ENCODE measurements at places on chromosomes 4 and X.

DNA sequence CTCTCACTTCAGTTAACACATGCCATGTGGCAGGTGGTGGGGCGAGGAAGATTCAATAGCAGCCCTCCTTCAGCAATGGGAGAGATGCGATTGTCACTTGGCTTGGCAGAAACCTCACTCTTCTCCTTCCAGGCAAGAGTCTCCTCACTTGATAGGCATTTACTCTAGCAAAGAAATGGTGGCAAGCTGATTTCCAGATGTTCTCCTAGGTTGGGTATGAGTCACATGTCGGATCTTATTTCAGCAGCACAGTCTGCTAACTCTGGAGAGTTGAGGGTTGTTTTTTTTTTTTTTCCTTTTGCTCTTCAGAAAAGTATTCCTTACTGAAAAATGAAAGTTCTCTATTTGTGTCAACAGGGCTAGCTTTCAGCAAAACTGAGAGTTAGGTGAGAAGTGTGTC is 119.5 kb upstream of the CHRDL1 start:
- no peak for DNase-seq

- no peak for DNase-seq
These were observed 675.8 kb upstream of the SLIT2 start for GRCh38 chr4:19575924-19576323.

GRCh38 chrX:9420275-9421265 is 44.3 kb upstream of the TBL1X start:
- DNase-seq: no peak

- DNase-seq: no peak
These were observed 4.1 kb downstream of the MTTP start for GRCh38 chr4:99578714-99579113.

GRCh38 chr4:544386-545105 is 31.5 kb downstream of the TMEM271 start:
- no peak for DNase-seq

DNA sequence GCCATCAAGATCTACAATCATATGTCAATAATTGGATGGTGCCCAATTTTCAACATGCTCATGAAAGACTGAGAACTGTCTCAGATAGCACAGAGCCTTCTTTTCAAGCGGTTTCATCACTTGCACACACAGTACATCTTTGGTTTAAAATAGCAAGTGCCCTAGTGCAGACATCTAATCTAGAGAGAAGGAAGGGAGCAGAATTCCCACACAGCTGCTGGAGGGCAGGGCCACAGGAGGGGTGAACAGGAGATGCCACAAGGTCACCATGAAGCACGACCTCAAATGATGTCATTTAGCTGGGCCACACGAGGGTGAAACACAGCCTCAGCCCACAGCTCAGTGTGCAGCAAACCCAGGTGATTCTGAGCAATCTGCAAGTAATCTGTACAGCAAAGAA is 24.3 kb downstream of the LEF1 start:
- DNase-seq: no peak

GRCh38 chr4:177505171-177505615 is 63.0 kb upstream of the AGA start:
- DNase-seq: no peak

GRCh38 chr4:77501851-77502250 is 103.8 kb upstream of the CXCL13 start:
- no peak for DNase-seq

GRCh38 chr4:17082186-17082585 is 183.7 kb upstream of the LDB2 start:
- DNase-seq: no peak

- no peak for DNase-seq
These were observed 21.9 kb downstream of the PTTG2 start for GRCh38 chr4:37981844-37982720.

DNA sequence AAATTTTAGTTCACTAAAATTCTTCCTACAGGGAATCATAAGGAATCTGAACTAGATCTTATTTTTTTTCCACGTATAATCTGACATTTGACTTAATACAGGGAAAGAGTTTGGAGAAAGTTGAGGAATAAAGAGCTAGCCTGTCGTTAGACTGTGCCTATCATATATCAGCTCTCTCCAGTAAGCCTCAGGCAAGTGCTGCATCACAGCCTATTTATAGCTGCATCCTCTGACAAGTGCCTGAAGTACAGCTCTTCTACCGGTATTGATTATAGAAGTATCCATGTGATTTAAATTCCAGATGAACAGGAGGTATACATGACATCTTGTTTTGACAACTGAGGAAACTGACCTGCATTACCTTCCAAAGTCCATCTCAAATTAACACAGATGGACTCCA is 248.9 kb downstream of the TLL1 start:
- DNase-seq: no peak

DNA sequence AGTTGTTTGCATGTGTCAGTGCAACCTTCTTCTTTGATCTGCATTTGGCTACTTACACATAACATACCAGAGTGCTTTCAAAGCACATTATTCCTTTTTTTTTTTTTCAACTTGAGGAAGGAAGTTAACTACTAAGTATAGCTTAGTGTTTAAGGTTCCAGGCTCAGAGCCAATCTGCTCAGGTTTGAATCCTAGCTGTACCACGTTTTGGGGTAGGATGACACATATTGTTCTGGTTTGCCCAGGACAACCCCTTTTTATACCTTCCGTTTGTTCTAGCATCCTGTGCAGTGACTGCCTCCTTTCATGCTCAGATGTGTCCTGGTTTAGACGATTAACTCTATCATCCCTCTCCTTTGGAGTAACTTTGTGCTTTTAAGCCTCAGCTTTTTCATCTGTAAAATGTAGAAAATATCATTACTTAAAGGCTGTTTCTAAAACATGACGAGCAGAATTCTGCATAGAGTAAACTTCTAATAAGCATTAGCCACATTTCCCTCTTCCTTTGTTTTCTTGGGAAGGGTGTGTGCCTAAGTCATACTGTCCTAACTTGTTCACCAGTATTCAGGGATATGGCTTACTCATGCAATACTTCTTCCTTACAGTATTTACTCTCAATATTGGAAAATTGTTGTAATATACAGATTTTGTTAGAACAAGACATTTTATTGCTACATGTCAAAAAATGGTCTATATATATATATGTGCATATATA is 281.3 kb downstream of the C4orf33 start:
- no peak for DNase-seq

- no peak for DNase-seq
These were observed 665 bp downstream of the TIGD2 start for GRCh38 chr4:89111833-89112563.

DNA sequence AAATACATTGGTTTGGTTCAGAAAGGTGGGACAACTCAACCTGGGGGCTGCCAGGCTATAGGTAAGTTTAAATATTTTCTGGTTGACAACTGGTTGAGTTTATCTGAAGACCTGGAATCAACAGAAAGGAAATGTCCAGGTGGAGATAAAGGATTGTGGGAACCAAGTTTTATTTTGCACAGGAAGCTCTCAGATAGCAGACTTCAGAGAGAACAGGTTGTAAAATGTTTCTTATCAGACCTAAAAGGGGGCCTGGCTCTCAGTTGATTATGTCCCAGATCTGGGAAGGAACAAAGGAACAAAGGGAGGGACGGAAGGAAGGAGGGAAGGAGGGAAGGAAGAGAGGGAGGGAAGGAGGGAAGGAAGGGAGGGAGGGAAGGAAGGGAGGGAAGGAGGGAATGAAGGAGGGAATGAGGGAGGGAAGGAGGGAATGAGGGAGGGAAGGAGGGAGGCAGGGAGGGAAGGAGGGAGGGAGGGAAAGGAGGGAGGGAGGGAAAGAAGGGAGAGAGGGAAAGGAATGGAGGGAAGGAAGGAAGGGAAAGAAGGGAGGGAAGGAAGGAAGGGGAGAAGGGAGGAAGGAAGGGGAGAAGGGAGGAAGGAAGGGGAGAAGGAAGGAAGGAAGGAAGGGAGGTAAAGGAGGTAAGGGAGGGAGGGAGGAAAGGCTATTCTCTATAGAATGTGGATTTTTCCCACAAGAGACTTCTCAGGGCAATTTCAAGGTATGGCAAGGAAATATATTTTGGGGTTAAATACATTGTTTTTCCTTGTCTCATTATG is 186.7 kb downstream of the DHRSX start:
- no peak for DNase-seq

Measured in NCI-H1930 (cell line).